ENCODE measurements at places on chromosomes 6 and 20.
A peak's percentile ranks its signal among the peaks of the same experiment; 100 is the strongest.

- no peak for DNase-seq
These were observed 47.7 kb downstream of the COL19A1 start for GRCh38 chr6:69914015-69914485.

DNA sequence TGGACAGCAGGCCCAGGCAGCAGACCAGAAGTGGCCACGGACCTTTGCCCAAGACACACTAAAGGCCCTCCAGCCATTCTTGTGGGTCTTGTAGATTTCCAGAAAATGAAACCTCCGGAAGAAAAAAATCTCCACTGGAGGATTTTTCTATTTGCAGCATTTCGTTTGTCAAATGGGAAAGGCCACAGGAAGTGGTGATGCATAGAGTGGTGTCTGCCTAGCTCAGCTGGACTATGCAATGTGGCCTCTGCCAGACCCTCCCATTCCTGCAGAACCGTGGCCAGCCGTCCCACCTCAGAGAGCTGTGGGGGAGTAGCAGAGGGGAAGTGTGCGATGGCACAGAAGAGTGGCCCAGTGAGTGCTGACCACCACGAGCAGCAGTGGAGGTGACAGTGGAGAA, 24.0 kb upstream of the INSM1 start:
- DNase-seq = no peak

DNA sequence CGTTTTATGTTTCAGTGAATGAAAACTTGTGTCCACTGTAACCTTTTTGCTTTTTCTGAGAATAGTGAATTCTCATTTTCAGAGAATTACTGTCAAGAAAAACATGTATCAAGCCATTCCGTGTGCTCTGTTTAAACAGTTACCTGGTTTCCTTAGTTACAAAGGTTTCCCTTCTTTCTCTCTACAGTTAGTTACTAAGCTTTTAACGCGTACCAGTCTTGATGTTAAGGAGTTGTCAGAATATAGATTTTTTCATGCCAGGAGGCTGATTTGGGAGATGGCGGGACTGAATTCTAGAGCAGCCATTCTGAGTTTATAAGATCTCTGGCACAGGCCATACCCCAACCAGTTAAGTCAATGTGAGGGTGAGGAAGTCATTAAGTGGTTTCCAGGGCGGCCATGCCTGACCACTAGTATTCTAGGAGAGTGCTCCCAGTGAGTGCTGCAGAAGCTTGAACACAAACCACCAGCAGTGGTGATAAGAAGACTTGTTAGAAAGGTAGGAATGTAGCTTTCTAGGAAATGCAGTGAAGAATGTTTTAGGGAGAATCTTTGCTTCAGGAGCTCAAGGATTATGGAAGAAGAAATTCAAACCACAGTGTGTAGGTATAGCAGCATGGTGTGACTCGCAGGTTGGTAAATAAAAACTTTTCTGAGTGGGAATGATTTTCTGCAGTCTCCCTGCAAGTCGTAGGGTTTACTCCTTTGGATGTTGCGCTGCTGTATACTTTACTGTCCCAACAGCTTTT, 112.9 kb downstream of the JARID2 start:
- no peak for DNase-seq

- DNase-seq = no peak
These were observed 18.0 kb upstream of the PI3 start for GRCh38 chr20:45156713-45157112.

- DNase-seq = peak; percentile 98
These were observed 115.2 kb downstream of the MRPL14 start for GRCh38 chr6:44012078-44012493.

GRCh38 chr6:37351027-37351426, 2.8 kb upstream of the RNF8 start:
- no peak for DNase-seq

- DNase-seq = peak; percentile 44
These were observed 29.5 kb downstream of the TRMT11 start for GRCh38 chr6:126015863-126016262.

- peak; percentile 63 for DNase-seq
These were observed 351.2 kb upstream of the RUNX2 start for GRCh38 chr6:44976677-44977641.

DNA sequence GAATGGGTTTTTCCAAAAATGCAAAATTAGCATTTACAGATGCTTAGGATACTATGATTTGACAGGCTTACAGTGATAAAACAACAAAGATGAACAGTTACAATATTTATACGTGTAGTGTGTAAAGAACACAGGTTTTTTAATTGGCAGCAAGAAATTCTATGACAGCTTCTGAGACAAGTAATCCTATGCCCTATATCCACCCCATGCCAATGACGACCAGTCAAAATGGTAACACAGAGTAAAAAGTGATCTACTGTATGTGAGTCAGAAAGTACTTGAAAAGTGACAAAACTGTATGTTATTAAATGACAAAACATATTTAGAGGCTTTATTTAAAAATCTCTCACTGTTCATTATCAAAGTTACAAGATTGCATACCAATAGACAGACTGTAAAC, 99.5 kb downstream of the PRDM1 start:
- DNase-seq = no peak

DNA sequence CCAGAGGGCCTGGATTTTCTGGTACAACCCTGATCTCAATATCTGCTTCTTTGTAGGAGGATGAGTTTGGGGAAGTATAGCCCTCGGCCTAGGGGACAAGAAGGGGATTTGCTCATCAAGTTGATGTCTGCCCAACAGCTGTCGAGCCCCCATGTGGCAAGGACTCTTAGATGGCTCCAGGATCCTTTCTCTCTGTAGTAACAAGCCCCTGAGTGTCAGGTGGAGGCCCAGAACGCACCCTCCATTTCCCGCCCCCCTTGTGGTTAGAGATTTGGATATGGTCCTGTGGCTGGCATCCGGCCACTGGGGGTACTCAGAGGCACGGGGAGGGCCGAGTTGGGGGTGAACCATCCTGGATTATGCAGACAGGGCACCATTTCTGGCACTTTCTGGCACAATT, 50.1 kb downstream of the CTCFL start:
- no peak for DNase-seq

GRCh38 chr20:53738039-53738944, 144.7 kb upstream of the ZNF217 start:
- peak; percentile 78 for DNase-seq

GRCh38 chr20:38805958-38806854, 709 bp downstream of the PPP1R16B start:
- no peak for DNase-seq

DNA sequence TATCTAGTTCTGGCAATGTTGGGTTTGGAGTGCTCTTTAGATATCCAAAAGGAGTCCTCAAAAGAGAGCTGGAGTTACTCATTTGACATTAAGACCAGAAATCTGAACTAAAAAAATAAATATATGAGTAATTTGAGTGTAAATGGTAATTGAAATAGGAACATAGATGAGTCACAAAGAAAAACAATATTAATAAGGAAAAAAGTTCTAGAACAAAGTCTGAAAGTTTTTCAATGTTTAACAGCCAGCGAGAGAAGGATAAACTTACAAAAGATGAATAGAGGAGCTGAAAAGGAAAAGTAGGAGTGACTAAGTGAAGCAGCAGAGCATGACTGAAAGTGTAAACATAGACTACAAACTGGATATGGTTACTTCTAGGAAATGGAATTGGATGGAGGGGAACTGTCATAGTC, 46.8 kb downstream of the EPM2A start:
- peak; percentile 25 for DNase-seq

GRCh38 chr6:116366740-116367275, 3.9 kb upstream of the DSE start:
- peak; percentile 66 for DNase-seq

GRCh38 chr6:18241208-18242038, 22.9 kb downstream of the DEK start:
- peak; percentile 54 for DNase-seq

- DNase-seq = no peak
These were observed at the start of gene PTGIS for GRCh38 chr20:49567421-49568277. TSS of gene PTGIS (minus strand) at chr20:49568137. CDS start at chr20:49568116, 21 bp downstream.

DNA sequence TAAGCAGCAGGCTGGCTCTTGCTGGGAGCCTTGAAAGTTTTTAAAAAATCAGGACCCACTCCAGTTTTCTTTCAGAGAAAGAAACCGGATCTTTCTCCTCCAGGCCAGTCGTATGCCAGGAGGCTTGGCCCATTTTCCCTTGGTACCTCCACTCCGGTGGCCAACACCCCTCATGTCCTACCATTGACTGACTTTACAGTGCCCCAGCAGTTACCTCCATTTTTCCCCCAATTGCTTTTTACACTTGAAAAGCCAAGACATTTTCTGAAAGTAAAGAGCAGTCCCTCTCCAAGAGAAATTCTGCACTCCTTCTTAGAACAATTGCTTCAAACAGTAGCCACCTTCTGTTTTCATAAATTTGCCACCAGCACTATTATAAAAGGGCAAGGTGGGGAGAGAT, 47.7 kb upstream of the SNX9 start:
- no peak for DNase-seq

- no peak for DNase-seq
These were observed 30.6 kb upstream of the PHACTR2 start for GRCh38 chr6:143647191-143647590.

- DNase-seq = no peak
These were observed 636 bp downstream of the ELOVL2 start for GRCh38 chr6:11043378-11043960.

GRCh38 chr20:23970049-23970448, 18.5 kb downstream of the GGTLC1 start:
- no peak for DNase-seq

DNA sequence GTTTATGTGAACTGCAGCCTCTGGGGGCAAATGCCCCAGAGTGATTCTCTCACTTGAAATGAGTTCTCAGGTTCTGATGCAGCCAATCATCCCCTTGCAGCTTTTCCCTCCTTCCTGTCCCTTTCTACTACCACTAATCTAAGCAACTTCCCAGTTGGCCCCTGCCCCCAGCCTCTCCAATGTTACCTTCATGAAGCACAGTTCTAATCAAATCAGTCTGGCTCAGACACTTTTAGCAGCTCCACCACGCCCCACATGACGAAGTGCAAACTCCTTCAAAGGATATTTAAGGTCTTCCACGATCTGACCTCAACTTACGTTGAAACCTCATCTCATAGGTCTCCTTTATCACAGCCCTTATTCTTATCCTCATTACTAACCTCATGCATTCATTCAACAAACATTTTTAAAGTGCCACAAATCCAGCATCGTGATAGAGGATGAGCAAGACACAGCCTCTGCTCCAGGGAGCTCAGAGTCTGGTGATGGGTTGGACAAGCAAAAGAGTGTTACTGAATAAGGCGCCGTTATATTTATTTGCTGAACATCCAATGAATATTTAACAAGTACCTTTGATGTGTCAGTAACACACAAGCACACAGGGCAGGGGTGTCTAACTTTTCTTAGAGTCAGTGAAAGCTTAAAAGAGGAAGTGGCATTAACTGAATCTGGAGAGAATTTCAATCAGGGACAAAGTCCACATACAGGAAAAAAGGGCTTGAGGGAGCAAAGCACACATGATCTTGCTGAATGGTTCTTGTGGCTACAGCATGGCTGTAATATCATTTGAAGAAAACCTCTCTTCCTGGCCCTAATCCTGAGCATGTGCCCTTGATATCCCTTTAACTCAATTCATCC, 20.4 kb upstream of the DTNBP1 start:
- no peak for DNase-seq

GRCh38 chr20:16005915-16006493, 567.2 kb downstream of the KIF16B start:
- DNase-seq = no peak

- no peak for DNase-seq
These were observed 69.2 kb downstream of the THBS2 start for GRCh38 chr6:169184419-169184818.

DNA sequence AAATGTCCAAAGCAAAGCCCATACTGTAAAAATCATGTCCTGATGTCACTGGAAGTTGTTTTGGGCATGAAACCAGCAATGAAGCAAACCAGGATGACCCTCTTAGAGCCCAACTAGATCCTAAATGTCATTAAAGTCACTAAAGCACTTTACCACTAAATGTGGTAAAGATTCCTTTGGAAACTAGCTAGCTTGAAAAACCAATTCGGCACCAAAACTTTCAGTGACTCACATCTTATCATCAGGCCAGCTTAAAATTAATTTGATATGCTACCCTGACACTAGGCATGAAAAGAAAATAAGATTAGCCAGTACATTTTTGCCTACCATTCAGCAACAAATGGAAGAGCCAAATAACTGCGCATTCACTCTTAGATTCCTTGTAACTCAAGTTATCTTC, 145.8 kb downstream of the PACRG start:
- DNase-seq = no peak

GRCh38 chr20:19625426-19625825, 132.6 kb upstream of the RIN2 start:
- no peak for DNase-seq

- peak; percentile 64 for DNase-seq
These were observed 1.0 kb downstream of the FKBP1A start for GRCh38 chr20:1391640-1392442.

DNA sequence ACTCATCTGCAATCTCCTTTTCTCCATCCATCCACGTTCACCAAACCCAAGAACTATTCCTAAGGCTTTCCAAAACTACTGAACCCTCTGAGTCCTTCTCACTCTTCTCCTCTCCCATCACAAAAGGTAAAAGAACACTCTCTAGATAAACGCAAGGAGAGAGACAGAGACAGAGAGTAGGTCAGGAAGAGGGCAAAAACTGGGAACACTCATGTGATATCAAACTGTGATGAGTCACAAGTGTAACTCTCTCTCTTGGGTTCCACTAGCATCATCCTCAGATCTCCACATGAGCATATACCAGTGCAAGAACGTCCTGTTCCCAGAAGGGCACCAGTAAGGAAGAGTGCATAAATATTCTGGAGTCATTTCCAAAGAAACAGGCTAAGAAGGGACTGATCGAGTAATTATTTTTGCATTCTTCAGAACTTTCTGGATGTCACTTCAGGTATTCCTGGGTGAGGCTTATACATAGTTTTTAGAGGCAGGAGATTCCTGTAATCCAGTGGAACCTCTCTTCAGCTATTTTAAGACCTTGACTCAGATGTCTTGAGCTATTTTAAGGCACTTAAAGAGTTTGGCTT, 47.3 kb upstream of the STXBP5 start:
- DNase-seq = peak; percentile 39

- no peak for DNase-seq
These were observed 18.8 kb downstream of the PRR18 start for GRCh38 chr6:166289207-166290060.

DNA sequence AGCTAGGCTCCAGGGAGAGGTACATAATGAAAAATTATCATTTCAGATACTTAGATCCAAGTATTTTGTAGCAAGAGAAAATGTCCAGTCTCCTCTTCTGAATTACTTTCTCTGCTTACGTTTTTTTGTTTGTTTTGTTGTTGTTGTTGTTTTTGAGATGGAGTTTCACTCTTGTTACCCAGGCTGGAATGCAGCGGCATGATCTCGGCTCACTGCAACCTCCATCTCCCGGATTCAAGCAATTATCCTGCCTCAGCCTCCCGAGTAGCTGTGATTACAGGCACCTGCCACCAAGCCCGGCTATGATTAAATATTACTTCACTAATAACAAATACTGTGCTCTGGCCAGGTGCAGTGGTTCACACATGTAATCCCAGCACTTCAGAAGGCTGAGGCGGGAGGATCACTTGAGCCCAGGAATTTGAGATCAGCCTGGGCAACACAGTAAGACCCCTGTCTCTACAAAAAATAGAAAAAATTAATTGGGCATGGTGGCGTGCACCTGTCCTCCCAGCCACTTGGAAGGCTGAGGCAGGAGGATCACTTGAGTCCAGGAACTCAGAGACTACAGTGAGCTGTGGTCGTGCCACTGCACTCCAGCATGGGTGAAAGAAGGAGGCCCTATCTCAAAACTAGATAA, 155.0 kb upstream of the JARID2 start:
- no peak for DNase-seq
